Caki2 (cell line): ENCODE measurements at places on chromosomes 1 and 21.
A peak's percentile ranks its signal among the peaks of the same experiment; 100 is the strongest.

GRCh38 chr1:76830373-76830772 lies 36.9 kb upstream of the ST6GALNAC5 start:
- DNase-seq, result no peak

DNA sequence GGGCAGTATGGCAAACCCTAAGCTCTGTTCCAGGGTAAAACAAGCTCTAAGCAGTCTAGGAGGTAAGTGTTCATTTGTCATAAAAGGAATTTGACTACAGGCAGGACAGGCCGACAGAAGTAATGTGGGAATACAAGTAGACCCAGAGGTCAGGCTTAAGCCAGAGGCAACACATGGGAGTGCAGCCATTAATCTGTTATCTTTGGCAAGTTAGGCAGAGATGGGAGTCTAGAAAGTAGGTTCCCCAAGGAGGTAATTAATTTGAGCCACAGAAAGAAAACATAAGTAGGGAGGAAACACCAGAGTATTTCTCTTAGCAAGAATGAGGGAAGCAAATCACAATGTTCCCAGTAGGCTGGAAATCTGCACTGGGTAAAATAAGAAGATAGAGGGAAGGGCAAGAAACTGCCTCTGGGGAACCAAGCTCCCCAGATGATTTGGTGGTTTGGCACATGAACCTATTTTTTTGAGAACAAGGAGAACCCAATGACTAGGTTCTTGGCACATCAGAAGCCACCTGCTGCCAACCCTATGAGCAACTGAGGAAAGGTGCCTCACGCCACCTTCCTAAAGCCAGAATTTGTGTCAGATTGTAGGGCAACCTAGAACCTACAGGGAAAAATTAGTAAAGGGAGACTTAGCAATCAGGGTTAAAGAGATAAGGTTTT lies 636.4 kb upstream of the PLXNA2 start:
- DNase-seq, result no peak

- DNase-seq, result no peak
Measured at GRCh38 chr1:86965827-86966182, 51.4 kb downstream of the HS2ST1 start.

GRCh38 chr1:169148472-169149252 lies 42.2 kb downstream of the ATP1B1 start:
- peak; percentile 88 for DNase-seq

- DNase-seq, result peak; percentile 90
Measured at GRCh38 chr21:34807146-34807880, 138.5 kb downstream of the CLIC6 start.

GRCh38 chr1:236677641-236678235 lies 8.6 kb upstream of the ACTN2 start:
- no peak for DNase-seq

- DNase-seq, result no peak
Measured at GRCh38 chr1:151565502-151566189, 25.5 kb downstream of the TUFT1 start.

- no peak for DNase-seq
Measured at GRCh38 chr21:44569861-44570517, 3.5 kb upstream of the KRTAP10-4 start.

DNA sequence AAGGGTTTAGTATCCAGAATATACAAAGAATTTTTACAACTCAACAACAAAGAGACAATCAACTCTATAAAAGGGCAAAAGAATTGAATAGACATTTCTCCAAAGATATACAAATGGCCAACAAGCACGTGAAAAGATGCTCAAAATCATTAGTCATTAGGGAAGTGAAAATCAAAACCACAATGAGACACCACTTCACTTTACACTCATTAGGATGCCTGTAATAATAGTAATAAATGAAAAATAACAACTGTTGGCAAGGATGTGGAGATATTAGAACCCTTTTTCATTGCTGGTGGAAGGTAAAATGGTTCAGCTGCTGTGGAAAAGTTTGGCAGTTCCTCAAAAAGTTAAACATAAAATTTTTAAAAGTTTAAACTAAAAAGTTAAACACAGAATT lies 7.0 kb upstream of the ABCD3 start:
- DNase-seq, result no peak

GRCh38 chr21:20086508-20086907 lies 911.7 kb upstream of the NCAM2 start:
- no peak for DNase-seq

DNA sequence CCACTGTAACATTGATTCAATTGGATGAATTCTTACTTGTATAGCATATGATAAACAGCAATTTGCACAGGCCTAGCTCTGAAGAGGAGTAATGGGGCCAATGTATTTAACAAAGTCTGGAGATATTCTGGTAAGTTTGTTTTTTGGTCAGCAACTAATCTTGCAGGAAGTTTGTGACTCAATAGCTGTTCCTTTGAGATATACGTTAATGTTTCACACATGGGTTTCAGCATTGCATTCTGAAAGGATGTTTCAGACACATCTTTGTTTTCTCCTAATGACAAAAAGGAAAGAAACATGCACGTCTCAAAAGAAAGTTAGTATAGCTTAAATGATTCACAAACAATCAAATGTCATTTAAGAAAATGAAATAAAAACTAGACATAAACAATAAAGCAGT lies 49.0 kb downstream of the LTN1 start:
- no peak for DNase-seq

DNA sequence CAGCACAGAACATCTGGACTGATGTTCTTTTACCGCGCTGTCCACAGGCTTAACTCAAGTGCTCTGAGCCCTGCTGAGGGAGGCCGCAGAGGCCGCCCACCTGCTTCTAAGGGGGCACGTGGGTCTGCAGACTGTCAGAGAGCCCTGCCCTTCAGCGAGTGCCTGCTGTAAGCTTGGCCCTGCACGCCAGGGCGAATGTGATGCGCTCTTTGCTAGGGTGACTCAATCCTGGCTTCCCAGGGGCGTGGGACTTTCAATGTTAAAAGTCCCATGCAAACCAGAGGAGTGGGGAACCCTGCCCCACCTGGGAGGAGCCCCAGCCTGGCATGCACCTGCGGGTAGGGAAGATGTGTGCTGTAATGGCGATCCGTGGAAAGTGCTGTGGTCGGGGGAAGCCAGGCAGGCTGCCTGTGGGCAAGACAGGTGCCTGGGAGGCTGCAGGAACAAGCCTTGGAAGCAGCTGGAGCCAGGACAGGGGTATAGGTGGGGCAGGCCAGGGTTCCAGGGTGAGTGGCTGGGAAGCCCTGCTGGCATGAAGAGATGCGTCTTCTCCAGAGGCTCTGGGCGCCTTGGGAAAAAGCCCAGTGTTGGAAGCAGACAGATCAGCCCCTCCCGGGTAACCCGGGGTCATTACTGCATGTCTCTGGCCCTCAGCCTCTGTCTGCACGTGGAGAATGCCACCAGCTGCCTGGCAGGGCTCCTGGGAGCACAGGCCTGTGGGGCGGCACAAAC lies 594 bp upstream of the PANK4 start:
- DNase-seq, result peak; percentile 47

DNA sequence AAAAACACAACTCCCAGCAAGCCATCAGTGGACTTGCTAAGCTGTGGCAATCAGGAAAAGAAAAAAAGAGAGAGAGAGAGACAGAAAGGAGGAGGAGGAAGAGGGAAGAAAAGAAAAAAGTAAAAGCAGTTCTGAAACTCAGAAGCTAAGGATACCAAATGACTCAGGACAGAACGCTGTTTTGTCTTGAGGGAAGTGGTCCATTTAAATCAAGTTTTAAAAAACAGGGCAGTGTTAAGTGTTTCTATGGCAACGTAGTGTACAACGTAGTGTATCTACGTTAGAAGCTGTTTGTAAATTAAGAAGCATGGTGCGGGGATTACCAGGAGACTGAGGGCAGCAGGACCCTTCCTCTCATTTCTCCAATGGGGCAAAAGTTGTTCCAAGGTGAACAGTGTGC lies 5.8 kb downstream of the ADORA3 start:
- no peak for DNase-seq

GRCh38 chr1:21919520-21919919 lies 17.6 kb downstream of the HSPG2 start:
- DNase-seq, result peak; percentile 63

DNA sequence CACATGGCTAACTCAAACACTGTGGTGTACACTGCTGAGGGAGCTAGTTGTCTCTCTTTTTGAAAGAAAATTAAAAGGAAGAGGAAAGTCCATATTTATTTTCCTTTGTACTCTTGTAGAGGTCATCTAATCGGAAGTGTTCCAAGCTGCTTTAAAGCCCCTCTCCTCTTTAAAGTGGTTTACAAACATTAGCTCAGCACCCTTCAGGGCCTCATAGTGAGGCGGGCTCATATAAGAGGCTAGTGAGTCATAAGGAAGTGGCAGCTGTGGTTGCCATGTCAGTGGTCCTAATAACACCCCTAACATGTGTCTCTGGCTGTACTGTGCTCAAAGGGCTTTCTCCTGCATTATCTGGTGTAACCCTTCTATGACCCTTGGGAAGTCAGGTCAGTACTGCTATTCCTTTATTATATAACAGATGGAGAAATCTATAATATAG lies 104.4 kb upstream of the SERBP1 start:
- no peak for DNase-seq

DNA sequence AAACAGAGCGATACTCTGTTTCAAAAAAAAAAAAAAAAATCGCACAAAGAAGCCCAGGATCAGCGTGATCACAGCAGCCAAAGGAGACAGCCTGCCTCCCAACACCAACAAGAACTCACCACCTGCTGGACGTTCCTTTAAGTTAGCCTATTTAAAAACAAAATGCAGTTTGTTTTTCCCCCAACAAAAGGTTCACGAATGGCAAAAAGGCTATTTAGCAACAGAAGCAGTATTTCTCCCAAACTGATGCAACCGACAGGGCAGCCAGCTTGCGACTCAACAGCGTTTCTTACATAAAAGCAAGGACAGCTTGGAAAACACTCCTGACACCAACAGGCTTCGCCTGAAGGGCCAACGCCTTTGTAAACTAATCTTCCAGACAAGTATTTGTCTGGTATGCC lies 6.8 kb downstream of the SSU72 start:
- DNase-seq, result no peak

DNA sequence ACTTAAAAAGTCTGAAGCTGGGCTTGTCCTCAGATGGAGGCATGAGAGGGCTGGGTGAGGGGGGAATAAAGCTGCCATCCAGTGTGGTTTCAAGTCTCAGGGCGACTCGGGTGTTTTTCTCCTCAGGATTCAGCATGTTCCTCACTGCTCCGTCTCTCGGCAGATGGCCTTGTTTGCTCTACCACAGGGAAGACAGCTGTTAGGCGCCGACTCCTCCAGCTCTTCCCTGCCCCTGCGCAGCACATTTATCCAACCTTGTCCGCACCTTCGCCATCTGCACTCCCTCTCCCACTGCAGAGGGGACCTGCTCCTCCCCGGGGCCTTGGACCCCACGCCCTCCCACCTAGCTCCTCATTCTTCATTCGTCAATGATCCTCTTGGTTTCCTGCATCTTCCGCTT lies 16.6 kb upstream of the S100A11 start:
- DNase-seq, result no peak

DNA sequence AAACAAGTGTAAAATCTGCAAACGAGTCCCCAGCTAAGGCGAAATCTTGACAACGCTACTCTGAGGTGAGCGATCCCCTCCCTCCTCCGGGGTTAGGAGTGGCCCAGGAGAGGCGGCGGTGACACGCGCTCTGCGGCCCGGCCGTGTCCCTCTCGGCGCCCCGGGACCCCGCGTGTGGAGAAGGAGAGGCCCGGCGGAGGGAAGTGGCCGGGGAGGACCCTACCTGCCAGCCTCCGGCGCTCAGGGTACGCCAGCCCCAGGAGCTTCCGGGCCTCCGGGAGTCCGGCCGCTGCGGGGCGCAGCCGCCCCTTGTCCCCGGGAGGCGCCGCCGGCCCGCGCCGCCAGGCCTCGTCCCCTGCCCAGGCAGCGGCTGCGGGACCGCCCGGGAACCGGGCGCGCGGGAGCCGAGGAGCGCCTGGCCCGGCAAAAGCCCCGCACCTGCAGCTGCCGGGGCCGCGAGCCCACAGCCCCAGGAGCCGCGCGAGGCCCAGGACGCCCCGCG lies 543 bp downstream of the ABCB10 start:
- peak; percentile 58 for DNase-seq

GRCh38 chr1:15406614-15407559 lies 2.8 kb upstream of the EFHD2 start:
- DNase-seq, result no peak

DNA sequence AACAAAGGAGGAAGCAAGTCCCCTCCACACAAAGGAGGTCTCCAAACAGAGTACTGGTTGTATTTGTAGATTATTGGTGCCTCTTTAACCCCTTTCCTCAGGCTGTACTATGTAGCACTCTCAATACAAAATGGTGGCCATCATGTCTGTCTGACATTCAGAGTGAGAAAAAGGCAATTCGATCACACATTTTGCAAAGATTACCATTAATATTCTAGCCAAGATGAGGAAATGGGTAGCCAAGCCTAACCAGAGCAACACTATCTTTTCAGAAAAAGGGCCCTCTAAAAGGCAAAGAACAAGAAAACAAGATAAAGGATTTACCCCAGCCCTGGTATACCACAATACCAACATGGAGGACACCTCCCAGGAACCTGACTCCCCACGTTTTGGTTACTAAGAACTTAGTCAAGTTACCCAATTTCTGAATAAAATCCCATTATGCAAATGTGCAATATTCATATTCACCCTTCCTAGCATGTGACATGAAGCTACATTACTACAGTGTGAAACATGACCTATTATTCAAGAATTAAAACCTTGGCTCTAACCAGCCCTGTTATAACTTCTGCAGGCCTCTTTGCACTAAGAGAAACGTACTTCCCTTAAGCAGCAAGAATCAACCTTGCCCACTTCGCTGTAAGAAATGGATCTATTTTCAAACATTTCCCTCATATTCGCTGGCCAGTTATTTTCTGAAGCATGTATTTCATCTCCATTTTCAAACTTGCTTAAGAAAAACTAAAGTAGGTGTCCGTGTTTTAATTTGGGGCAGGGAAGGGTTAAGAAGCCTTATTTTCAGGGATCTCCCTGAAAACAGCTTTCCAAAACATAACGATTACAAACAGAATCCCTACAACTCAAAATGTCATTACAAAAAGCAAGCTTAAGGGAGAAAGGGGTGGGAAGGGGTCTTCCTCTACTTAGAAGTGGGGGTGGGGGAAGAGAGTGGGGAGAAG lies 2.1 kb downstream of the KDM5B start:
- no peak for DNase-seq

DNA sequence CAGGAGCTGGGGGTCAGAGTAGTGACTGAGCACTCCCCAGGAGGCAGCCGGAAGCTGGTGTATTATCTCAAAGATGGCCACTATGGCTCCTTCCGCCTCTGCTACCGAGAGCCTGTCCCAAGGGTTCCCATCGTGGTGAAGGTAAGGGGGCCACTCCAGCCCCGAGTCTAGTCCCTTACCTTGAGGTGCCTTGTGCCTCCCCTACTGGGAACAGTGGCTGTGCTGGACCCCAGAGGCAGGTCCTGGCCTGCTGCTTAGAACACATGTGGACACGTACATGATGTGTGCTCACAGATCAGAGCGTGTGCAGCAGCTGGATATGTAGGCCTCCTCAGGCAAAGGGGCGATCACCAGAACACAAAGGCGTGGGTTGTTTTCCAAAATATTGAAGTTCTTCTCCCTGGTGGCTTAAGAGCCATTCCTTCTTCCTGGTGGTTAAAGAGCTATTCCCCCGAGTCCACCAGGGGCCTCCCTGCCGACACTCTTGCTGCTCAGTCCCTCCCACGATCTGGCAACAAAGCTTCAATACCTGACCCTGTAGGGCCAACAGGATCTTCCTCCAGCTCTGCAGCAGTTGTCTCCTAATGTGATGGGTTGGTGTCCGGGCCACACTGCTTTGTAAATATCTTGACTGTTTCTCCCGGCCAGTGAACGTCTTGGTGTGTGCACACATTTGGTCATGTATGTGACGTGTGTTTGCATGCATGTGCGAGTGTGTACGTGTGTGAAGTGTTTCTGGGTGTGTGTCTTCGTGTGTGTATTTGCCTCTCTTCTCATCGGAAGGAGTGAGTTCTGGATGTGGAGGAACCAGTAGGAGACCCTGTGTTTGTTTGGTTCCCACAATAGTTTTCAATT lies 68.4 kb upstream of the TINAGL1 start:
- DNase-seq, result no peak

GRCh38 chr1:43437031-43437973 lies 16.4 kb downstream of the HYI start:
- DNase-seq, result no peak
